ENCODE measurements at places on chromosomes 1 and 21.

- no peak for DNase-seq
Measured at GRCh38 chr1:156726549-156727226, 1.6 kb upstream of the METTL25B start.

DNA sequence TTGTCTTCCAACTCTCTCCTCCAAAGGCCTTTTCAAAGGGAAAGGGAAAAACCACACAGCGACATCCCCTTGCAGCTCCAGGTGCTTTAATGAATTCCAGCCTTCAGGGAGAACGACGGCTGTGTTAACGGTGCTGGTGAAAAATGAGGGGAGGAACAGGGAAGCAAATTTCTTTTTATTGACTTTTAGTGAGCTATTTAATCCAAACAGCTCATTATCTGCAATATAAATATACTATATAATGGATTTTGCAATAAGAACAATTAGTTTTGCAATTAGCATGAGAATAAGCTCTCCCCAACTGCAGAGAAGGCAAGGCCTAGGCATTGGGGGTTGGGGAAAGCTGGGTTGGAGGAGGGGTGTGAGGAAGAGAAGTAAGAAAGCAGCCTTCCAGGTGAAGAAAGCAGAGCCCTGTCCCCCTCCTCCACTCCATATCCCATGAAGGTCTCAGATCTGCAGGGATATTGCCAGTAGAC, 159.0 kb upstream of the ZC3H12A start:
- DNase-seq, result no peak

GRCh38 chr1:12450090-12450755, 167.8 kb downstream of the DHRS3 start:
- peak; percentile 39 for DNase-seq

DNA sequence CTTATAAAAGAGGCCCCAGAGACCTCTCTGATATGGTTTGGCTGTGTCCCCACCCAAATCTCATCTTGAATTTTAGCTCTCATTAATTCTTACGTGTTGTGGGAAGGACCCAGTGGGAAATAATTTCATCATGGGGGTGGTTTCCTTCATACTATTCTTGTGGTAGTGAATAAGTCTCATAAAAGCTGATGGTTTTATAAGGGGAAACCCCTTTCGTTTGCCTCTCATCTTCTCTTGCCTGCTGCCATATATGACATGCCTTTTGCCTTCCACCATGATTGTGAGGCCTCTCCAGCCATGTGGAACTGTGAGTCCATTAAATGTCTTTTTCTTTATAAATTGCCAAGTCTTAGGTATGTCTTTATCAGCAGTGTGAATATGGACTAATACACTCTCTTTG, 22.5 kb upstream of the NEK7 start:
- no peak for DNase-seq

DNA sequence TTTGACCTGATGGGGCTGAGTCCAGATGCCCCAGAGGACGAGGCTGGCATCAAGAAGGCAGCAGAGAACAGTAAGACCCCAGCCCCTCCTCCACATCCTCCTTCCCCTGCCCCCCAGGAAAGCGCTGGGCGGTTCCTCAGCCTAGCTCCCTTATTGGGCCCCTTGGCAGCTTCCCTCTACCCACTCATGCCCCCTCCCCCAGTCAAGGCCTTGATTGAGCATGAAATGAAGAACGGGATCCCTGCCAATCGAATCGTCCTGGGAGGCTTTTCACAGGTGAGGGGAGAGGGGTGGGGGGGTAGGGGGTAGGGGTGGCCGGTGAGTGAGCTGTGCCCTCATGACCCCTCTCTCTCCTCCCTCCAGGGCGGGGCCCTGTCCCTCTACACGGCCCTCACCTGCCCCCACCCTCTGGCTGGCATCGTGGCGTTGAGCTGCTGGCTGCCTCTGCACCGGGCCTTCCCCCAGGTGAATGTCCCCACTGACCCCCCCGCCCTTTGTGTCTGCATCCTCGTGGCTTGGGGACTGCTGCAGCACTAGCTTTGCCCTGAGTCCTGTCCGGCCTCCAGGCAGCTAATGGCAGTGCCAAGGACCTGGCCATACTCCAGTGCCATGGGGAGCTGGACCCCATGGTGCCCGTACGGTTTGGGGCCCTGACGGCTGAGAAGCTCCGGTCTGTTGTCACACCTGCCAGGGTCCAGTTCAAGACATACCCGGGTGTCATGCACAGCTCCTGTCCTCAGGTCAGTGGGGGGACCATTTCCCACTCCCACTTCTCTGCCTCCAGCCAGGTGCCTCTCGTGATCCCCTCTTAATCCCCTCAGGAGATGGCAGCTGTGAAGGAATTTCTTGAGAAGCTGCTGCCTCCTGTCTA, 3.2 kb downstream of the LYPLA2 start:
- DNase-seq, result no peak

- no peak for DNase-seq
Measured at GRCh38 chr1:197750366-197750765, 24.9 kb downstream of the DENND1B start.
